Urinary bladder (tissue), 4 donors: ENCODE measurements at places on chromosomes 1 and 21.

GRCh38 chr1:240178366-240178765 lies 86.7 kb downstream of the FMN2 start:
- no peak for DNase-seq

GRCh38 chr1:40868051-40868723 lies 6.0 kb upstream of the CITED4 start:
- no peak for DNase-seq

DNA sequence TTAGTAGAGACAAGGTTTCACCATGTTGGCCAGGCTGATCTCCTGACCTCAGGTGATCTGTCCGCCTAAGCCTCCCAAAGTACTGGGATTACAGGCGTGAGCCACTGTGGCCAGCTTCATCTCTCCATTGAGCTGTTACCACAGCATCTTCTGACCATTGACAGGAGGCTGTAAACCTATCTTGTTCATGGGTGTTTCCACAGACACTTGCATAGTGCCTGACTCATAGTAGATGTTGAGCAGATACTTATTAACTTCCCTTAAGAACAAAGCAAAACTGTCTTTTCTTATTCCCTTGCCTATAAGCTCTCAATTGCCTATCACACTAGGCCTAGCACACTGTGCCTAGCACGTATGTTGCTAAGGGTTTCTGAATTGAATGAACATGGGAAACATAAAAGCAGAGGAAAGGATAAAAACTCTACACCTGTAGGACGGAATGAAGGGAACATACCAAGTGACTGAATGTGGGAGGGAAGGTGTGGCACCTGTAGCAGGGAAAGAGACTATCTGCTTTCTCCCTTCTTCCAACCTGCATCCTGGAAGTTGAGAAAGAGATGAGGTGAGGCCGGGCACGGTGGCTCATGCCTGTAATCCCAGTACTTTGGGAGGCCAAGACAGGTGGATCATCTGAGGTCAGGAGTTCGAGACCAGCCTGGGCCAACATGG lies 1.2 kb upstream of the C1orf54 start:
- no peak for DNase-seq

- DNase-seq = no peak
Observed at GRCh38 chr1:35675773-35676172, 34.4 kb upstream of the PSMB2 start.

- no peak for DNase-seq
Observed at GRCh38 chr1:71240656-71241055, 159.8 kb upstream of the ZRANB2 start.

DNA sequence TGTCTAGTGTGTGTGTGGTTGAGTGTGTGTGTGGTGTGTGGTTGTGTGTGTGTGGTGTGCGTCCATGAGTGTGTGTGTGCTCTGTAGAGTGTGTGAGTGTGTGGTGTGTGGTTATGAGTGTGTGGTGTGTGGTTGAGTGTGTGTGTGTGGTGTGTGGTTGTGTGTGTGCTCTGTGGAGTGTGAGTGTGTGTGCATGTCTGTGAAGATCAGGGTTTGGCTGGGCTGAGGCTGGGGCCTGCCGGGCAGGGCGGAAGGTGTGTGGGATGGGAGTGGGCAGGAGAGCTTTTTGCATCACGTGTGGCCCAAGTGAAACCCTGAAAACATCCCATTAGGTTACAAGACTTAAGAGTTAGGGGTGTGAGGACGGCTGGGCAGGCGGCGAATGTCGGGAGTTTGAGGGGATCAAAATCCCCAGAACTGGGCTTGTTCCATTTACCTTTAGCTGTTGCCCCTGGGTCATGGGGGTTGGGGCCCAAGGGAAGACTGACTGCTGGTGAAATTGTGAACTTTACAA lies 2.9 kb upstream of the FCMR start:
- no peak for DNase-seq

DNA sequence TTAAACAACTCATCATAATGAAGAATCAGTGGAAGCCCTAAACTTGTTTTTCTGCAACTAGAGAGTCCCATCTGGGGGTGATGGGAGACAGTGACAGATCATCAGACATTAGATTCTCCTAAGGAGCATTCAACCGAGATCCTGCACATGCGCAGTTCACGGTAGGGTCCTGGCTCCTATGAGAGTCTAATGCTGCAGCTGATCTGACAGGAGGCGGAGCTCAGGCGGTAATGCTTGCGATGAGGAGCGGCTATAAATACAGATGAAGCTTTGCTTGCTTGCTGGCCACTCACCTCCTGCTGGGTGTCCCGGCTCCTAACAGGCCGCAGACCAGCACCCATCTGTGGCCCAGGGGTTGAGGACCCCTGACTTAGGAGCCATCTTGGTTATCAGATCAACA lies 247.2 kb downstream of the FMN2 start:
- DNase-seq = no peak

DNA sequence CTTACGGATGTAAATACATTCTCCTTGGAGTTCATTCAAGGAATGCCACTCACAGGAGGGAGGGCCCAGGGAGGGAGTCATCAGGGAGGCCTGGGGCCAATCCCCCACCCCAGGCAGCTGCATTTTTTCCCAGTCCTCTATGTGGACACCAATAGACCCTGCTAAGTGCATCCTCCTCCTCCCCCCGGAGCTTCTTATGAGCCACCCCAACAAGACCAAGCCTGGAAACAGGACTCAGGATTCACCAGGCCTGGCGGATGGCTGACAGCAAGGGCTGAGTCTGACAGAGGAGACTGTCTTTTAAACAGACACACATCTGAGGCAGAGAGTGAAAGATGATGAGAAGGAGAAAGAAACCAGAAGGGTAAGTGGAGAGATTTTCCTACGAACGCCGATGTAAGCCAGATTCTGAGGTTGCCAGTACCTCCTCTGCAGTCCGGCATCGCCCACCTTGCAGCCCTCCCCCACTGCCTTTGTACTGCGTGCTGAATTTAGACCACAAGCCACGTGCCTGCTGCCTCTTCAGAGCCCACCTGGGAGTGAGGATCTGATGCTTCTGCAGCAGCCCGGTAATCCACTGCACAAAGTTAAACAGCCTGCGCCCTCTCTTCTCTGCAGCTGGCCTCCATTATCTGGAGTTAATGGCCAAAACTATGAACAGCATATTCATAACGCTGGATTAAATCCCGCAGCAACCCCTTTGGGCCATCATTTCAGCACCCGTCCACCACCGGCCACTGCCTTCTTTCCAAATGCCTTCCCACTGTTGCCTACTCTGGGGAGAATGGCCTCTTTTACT lies 17.6 kb upstream of the SFPQ start:
- no peak for DNase-seq

GRCh38 chr21:34844924-34845238 lies 176.1 kb downstream of the CLIC6 start:
- DNase-seq = no peak

GRCh38 chr1:37556712-37557196 lies at the start of gene DNALI1:
TSS of gene DNALI1 (plus strand) at chr1:37556940. CDS start at chr1:37556995, 55 bp downstream.
- DNase-seq = peak; percentile 77

DNA sequence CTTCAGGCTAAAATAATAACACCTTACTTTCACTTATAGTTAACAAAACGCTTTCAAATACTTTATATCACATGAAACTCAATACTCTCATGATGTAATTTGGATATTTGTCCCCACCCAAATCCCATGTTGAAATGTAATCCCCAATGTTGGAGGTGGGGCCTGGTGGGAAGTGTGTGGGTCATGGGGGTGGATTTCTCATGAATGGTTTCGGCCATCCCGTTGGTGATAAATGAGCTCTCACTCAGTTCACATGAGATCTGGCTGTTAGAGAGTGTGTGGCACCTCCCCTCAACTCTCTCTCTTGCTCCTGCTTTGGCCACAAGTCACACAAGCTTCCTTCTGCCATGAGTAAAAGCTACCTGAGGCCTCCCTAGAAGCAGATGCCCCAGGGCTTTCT lies 22.5 kb upstream of the PTGFRN start:
- no peak for DNase-seq

GRCh38 chr1:224779536-224779935 lies 149.9 kb upstream of the DNAH14 start:
- DNase-seq = no peak

- no peak for DNase-seq
Observed at GRCh38 chr1:93592551-93592949, 89.1 kb downstream of the BCAR3 start.

DNA sequence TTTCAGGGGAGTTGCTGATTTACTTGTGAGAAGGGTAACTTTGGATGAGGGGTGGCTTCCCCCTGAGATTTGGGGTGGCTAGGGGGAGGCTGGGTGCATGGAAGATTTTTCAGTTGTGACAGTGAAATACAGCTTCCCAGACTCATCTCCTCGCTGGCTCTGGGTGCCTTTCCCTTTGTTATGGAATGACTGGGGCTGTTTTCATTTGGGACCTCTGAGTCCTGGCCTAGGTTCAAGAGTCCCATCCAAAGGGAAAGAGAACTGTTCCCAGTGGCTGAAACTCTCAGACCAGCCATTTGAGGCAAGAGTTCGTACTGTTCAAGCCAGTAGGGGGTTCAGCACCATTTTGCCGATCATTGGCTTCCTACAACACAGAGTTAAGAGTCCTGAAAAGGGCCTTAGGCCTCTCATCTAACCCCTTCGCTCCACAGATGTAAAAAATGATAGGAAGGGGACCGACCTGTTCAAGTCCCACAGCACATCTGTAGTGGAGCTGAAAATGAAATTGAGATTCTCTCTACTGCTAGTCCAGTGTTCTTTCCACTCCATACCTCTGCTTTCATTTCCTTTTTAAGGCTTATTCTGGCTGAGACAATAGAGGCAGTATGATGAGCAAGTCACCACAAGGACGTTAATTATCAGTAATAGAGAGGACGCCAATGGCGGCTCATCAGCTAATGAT lies 958 bp downstream of the DDR2 start:
- DNase-seq = no peak
